Thoracic aorta endothelial cell (primary cell): ENCODE measurements at places on chromosomes 16 and 17. TPM values are rescaled to one million over a fixed set of nuclear protein-coding genes. Genes with fewer than 3 reads are reported as not detected.

Gene SLC13A5
- total RNA-seq = not detected in 2 replicates

Gene FOXO3B
- 3.9 and 6.2 TPM in 2 replicates for total RNA-seq

Gene ABCC3
- 3.9 and 4.7 TPM in 2 replicates for total RNA-seq

Gene CACNG3
- not detected in 2 replicates for total RNA-seq

Gene DPEP3
- total RNA-seq = not detected in 2 replicates

Gene NOL11
- total RNA-seq = 71.7 and 72.4 TPM in 2 replicates

Gene SLC16A6
- 0.40 and 0.79 TPM in 2 replicates for total RNA-seq

Gene TAT
- not detected in 2 replicates for total RNA-seq

Gene MT1F
- total RNA-seq = 0.36 and 0.53 TPM in 2 replicates

Gene ARSG
- total RNA-seq = 1.2 and 5.3 TPM in 2 replicates

Gene HS3ST3B1
- total RNA-seq = 0.13 and 0.29 TPM in 2 replicates

Gene AANAT
- not detected in 2 replicates for total RNA-seq

Gene SHBG
- total RNA-seq = not detected in 2 replicates
